Activated CD4-positive, alpha-beta memory T cell treated with anti-CD3 and anti-CD28 coated beads for 36 hours (primary cell): ENCODE measurements at places on chromosomes 11 and 22.

DNA sequence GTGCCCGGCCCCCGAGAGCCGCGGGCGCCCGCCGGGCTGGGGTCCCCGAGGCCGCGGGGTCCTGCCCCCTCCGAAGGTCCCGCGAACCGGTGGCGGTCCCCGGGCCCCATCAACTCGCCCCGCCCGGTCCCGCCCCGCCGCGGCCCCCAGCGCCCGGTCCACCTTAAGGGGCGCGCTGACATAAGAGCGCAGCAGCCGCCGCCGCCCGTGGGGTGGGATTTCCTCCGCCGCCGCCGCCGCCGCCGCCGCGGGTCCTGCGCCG, at the start of gene ZDHHC8:
ZDHHC8 (plus strand) TSS at position 208 of the 262 bp plus-strand sequence. CDS start 144 bp downstream, outside the sequence.
- peak; percentile 45 for DNase-seq

- no peak for DNase-seq
These were observed 31.1 kb downstream of the FAM83F start for GRCh38 chr22:40025856-40026255.

DNA sequence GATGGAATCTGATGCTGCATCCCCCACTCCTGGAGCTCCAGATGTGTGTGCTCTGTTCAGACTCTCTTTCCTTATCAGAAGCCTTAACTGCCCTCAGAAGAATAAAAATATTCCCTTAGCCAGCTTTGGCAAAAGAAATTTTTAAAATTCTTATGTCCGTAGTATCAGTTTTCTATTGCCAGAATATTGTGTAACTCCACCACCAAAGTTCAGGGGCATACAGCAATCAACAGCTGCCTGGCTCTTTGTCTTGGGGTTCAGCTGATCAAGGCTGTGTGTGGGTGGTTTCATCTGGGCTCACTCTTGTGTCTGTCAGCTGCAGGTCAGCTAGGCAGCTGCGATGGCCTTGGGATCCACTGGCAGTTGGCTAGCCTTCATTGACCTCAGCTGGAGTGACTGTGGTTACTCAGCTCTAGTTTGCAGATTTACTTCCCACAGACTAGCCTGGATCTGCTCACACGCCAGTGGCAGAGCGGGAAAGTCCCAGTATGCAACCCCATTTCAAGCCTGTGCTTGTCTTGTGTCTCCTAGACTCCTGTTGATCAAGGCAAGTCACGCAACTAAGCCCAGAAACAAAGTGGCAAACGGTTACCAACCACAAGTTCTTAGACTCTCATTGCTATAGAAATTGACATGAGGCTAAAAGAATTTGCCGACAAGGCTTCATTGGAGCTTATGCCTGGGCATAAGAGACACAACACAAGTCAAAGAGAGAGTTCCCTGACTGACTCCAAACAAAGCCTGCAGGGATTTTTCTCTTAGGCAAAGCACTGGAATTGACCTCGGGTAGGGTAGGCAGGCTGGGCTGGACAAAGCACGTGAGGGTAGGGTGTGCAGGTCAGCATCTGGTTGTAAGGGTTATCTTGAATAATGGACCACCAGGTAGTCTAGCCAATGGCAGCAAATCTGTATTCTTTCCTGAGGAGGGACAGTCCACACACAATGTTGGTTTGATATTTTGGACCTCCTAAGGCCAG, 7.5 kb downstream of the TMEM138 start:
- DNase-seq, result no peak

DNA sequence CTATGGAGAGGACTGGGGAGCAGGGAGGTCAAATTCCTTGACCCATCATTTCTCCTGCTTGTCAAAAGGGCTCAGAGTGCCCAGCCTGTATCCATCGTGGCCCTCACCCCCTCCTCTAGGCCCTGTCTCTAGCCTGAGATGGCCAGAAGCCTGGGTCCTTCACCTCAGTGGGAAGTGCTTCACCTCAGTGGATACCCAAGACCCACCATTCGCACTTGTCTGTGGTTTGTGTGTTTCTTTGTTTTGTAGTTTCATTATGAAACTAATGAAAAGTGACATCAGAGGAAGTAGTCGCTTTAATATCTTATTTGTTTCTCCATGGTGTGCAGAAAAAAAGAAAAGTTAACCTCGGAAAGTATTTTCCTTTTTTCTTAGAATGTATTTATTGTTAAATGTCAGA, 194.0 kb upstream of the CADM1 start:
- DNase-seq, result no peak

GRCh38 chr11:119551420-119552105, 128.6 kb upstream of the THY1 start:
- no peak for DNase-seq

DNA sequence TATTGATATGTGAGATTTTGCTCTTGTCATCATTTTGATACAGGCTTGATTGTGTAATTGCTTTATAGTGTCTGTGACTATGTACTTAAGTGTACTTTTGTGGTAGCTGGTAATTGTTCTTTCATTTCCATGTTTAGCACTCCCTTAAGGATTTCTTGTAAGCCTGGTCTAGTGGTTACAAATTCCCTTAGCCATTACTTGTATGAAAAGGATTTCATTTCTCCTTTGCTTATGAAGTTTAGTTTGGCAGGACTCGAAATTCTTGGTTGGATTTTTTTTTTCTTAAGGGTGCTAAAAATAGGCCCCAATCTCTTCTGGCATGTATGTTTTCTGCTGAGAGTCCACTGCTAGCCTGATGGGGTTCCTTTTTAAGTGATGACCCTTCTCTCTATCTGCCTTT, 346.8 kb downstream of the JRKL start:
- no peak for DNase-seq

DNA sequence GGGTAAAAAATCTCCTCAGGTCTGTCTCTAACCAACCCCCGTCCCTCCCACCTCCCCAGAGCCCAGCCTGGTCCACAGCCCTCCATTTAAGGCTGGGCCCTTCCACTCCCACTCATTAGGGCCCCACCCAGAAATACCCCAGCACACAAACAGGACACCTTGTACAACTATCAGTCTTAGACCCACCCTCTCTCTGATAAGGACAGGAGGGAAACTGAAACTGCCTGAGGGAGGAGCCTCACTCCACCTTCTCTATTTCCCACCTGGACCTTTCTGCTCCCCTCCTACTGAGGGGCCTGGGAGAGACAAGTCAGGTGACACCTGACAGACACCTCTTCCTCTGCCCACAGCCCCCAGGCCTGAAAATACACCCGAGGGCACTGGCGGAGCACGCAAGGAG, 90.2 kb downstream of the PLEKHA7 start:
- no peak for DNase-seq

GRCh38 chr11:72974487-72975205, 160.4 kb downstream of the ATG16L2 start:
- DNase-seq, result no peak

- no peak for DNase-seq
These were observed 21.1 kb upstream of the TENM4 start for GRCh38 chr11:79461666-79462645.
